ENCODE measurements at places on chromosomes 4 and X.
A peak's percentile ranks its signal among the peaks of the same experiment; 100 is the strongest.

GRCh38 chrX:26138274-26138673 is at the start of gene MAGEB18:
Gene MAGEB18, plus strand, starts transcription at chrX:26138343. Its CDS starts 643 bp downstream, at chrX:26138986.
- no peak for DNase-seq

GRCh38 chrX:46666831-46667230 is 92.1 kb downstream of the SLC9A7 start:
- DNase-seq: no peak

DNA sequence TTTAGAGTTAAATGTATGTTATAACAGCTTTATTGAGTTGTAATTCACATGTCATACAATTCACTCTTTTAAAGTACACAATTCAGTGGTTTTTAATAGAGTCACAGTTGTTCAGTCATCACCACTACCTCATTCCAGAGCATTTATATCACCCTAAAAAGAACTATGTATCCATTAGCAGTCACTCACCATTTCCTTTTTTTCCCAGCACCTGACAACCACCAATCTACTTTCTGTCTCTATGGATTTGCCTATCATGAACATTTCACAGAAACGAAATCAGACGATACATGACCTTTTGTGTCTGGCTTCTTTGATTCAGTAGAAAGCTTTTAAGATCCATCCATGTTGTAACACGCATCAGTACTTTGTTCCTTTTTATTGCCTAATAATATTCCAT is 52.9 kb upstream of the FRAS1 start:
- DNase-seq: no peak

- no peak for DNase-seq
Observed at GRCh38 chrX:19723427-19723826, 164.0 kb downstream of the SH3KBP1 start.

DNA sequence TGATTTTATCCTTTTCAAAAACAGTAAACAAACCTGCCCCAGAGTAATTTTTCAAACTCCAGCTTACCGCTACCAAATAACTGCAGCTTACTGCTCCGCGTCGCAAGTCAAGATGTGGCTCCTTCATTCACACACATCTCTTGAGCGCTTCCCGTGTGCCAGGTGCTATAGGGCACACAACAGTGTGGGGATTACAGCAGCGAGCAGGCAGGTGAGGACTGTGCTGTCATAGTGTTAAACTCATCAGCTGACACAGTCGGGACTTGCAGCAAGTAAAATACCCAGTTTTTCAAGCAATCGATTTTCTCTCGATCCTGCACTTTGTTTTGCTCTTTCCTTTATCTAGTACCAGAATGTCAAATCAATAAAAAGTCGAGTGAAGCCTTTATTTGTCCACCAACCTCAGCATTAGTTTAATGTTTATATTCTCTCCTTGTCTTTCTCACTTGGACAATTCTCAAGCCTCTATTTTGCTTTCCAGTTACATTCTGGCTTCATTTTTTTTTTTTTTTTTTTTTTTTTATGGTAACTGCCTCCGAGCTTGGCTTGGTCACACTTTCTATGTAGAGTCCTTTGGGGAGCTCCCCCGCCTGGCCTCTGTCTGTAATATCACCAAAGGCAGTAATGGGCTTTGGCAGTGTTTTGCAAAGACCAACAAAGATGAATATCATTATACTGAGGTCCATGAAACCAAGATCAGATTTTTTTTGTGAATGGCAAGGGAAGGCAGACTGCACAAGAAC is 8.3 kb upstream of the ASB5 start:
- DNase-seq: no peak

- DNase-seq: no peak
Observed at GRCh38 chr4:36492041-36492440, 210.6 kb downstream of the DTHD1 start.

GRCh38 chr4:76614589-76614988 is 179.6 kb downstream of the SHROOM3 start:
- no peak for DNase-seq

- no peak for DNase-seq
Observed at GRCh38 chr4:112736718-112737135, 99.8 kb downstream of the LARP7 start.

DNA sequence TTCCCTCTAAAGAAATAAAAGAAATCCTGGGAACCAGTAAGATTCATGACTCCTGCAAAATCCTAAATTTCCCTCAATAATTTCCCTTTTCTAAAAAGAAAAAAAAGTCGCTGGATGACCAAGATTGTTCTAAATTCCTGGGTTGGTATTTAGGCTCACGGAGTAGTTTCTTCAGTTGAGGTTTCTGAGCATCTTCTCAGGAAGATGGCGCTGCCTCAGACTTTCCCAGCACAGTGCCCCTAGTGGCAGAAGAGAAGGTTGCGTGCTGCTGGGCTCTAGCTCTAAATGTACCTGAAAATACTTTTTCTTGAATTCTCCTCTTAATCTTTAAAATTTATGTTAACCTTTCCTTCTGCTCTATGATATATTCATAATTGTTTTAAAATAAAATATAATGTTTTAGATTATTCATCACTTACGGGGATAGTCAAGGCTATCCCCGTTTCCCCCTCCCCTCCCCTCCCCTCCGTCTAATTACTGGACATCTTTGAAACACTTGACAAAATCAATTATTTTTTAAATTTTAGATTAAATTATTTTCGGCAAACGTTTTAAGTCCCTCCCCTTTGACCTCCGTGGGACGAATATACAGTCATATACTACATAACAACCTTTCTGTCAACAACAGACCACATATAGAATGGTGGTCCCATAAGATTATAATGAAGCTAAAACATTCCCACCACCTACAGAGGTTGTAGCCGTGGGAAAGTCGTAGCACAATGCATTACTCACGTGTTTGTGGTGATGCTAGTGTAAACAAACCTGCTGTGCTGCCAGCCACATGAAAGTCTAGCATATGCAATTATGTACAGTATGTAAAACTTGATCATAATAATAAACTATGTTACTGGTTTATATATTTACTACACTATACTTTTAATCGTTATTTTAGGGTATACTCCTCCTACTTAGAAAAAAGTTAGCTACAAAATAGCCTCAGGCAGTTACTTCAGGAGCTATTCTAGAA is 41.0 kb upstream of the GATB start:
- peak; percentile 47 for DNase-seq

GRCh38 chr4:110216129-110216528 is 17.7 kb upstream of the ELOVL6 start:
- no peak for DNase-seq

DNA sequence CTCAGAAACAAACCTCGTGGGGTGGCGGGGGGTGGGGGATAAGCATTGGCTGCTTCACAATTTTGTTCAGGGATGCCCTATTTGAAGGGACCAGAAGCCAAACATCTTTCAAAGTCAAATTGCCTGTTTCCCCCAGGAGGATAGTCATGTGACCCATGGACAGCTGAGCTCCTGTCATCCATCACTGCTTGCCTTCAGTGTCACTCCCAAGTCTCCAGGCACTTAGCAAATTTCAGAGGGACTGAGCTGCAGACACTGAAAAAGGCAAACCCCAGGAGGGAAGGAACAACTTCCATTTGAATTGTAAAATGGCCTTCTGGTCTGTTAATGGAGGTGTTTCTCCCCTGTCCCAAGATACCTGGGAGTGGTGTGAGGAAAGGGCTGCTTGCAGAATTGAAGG is 73.4 kb downstream of the FRMPD3 start:
- DNase-seq: no peak

DNA sequence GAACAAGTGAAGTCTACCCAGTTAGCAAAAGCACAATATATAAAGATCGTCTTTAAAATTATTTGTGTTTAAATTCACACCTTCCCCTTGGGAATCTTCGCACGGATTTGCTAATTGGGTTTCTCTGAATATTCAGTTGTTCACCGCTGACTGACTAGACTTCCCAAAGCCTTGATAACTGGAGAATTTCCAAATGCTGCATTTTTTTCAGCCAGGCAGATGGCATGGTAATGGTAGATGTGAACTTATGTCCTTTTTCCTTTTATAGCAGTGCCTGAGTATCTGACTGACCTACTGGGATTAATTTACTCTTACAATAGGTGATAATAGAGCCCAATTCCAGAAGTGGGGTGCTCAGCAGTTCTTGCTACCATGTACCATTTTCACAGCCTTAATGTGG is 548.1 kb downstream of the PACRGL start:
- no peak for DNase-seq

GRCh38 chr4:104411502-104411901 is 83.2 kb downstream of the CXXC4 start:
- no peak for DNase-seq

Data from T-helper 9 cell (primary cell).